Activated CD4-positive, alpha-beta T cell treated with anti-CD3 and anti-CD28 coated beads, Interleukin-2, amount 10 ng/mL, durations not matched to agents 7 days and 5 days (primary cell): ENCODE measurements at places on chromosomes 12 and 14. TPM values are rescaled to one million over a fixed set of nuclear protein-coding genes. Genes with fewer than 3 reads are reported as not detected.
A peak's percentile ranks its signal among the peaks of the same experiment; 100 is the strongest.

- no peak overlapping the region for H3K27ac ChIP-seq
- peaks cover 3% of the 10 kb centered on the region for H3K27me3 ChIP-seq
- H3K36me3 ChIP-seq, result no peaks in the 10 kb centered on the region
- no peak overlapping the region for H3K4me3 ChIP-seq
- H3K4me1 ChIP-seq, result no peaks in the 10 kb centered on the region
These were observed 250.9 kb downstream of the C12orf75 start for GRCh38 chr12:105581420-105581819.

- no peak overlapping the region for H3K4me3 ChIP-seq
- no peaks in the 10 kb centered on the region for H3K4me1 ChIP-seq
- no peaks in the 10 kb centered on the region for H3K27me3 ChIP-seq
- H3K27ac ChIP-seq, result no peak overlapping the region
- DNase-seq, result no peak
These were observed 284.9 kb downstream of the TMTC2 start for GRCh38 chr12:82971584-82971983.

DNA sequence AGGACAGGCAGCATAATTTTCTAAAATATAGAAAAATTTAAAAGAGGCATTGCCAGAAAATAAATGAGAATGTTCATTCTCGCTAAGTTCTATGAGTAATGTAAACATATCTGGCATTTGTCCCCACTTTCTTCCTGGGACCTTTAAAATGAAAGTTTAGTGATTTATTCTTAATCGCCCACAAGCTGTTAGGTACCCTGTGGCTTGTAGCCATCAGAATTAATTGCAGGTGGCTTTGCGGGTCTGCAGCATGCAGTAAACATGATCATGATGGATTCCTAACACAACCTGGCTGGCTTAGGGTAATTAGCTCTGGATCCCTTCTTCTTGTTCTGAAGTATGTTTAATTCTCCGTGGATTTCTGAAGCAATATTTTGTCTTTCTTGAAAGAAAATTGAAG is 103.5 kb upstream of the FRMD6 start:
- DNase-seq, result no peak
- no peak overlapping the region for H3K4me3 ChIP-seq

- DNase-seq, result no peak
- H3K4me1 ChIP-seq, result no peaks in the 10 kb centered on the region
- peaks cover 51% of the 10 kb centered on the region for H3K27me3 ChIP-seq
- no peaks in the 10 kb centered on the region for H3K36me3 ChIP-seq
- no peak overlapping the region for H3K27ac ChIP-seq
These were observed 637 bp downstream of the ACVRL1 start for GRCh38 chr12:51907856-51908425.

GRCh38 chr14:87252103-87252502 is 740.9 kb downstream of the GALC start:
- H3K4me1 ChIP-seq, result no peaks in the 10 kb centered on the region
- no peaks in the 10 kb centered on the region for H3K27me3 ChIP-seq
- no peak for DNase-seq
- no peak overlapping the region for H3K4me3 ChIP-seq
- no peaks in the 10 kb centered on the region for H3K36me3 ChIP-seq
- H3K27ac ChIP-seq, result no peak overlapping the region

DNA sequence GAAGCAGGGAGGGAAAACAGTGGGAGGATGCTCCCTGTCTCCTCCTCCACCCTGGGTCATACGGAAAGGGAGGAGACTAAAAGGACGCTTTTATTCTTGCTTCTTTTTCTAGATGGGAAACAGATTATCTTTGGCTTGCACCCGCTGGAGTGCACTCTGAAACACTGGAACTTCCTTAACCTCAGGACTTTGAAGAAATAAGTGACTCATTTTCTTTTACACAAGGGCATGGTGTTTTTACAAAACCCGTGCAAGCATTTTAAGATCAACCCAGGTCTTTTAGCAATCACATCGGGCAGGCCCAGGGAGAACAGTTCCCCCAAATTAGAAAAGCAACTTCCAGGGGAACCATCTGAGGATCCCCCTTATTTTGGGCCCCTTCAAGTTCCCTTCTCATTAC is 80.9 kb upstream of the TSPAN11 start:
- no peak for DNase-seq
- no peak overlapping the region for H3K27ac ChIP-seq
- no peaks in the 10 kb centered on the region for H3K36me3 ChIP-seq
- H3K27me3 ChIP-seq, result no peaks in the 10 kb centered on the region
- no peaks in the 10 kb centered on the region for H3K4me1 ChIP-seq
- no peak overlapping the region for H3K4me3 ChIP-seq

- no peaks in the 10 kb centered on the region for H3K4me1 ChIP-seq
- no peaks in the 10 kb centered on the region for H3K27me3 ChIP-seq
- peaks cover 3% of the 10 kb centered on the region for H3K36me3 ChIP-seq
- H3K27ac ChIP-seq, result no peak overlapping the region
- DNase-seq, result no peak
- no peak overlapping the region for H3K4me3 ChIP-seq
These were observed 141.1 kb downstream of the KSR2 start for GRCh38 chr12:117827660-117828059.

DNA sequence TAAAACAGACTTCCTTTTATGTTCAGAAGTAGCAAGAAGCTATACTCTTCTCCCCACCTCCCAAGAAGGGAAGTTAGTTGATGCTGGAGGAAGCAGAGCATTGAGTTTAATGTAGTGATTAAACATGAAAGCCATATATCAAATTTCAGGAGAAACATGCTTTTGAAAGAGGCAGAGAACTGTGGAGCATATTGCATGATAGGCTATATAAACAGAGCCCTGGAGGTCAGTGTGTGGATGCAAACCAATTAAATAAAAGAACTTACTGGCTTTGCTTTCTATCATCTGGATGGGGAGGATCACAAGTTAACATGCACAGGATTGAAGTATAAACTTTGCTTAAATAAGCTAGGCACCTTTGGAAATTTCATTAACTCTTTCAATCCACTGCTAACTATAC is 94.1 kb downstream of the MSRB3 start:
- no peak overlapping the region for H3K4me3 ChIP-seq
- DNase-seq, result no peak
- no peaks in the 10 kb centered on the region for H3K27me3 ChIP-seq
- no peaks in the 10 kb centered on the region for H3K4me1 ChIP-seq

DNA sequence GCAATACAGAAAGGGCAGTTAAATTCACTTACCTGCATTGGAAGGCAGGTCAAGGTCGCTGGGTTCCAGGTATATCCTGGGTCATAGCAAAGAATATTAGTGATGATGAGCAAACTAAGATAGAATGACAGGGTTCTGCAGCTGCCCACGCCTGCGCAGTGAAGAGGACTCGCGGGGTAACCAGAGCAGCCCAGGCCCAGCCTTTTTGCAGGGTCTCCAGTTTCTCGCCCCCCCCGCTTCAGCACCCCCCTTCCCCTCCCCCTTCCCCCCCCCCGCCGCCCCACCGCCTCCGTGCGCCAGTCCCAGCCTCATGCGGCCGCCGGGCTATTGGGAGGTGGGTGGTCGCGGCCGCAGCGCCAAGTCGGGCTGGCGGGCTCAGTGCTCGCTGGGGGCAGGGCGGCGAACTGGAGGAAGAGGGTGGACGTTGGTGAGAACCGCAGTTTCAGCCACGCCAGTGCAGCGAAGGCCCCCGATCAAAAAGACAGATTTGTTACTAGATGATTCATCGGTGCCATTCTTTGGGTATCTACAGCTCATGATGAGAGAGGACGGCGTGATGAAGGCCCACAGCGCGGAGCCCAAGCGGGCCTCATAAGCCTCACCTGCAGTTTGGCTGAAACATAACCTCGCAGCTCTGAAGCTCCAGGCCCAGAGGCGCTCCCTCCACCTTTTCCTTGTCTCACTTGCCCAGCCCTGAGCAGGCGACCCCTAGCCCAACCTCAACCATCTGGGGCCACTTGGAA is 20.2 kb downstream of the SLC2A3 start:
- H3K36me3 ChIP-seq, result peaks cover 32% of the 10 kb centered on the region
- no peaks in the 10 kb centered on the region for H3K27me3 ChIP-seq
- H3K27ac ChIP-seq, result no peak overlapping the region
- DNase-seq, result no peak
- H3K4me3 ChIP-seq, result no peak overlapping the region

- no peak overlapping the region for H3K4me3 ChIP-seq
- no peaks in the 10 kb centered on the region for H3K4me1 ChIP-seq
- no peaks in the 10 kb centered on the region for H3K27me3 ChIP-seq
- no peaks in the 10 kb centered on the region for H3K36me3 ChIP-seq
These were observed 50.8 kb upstream of the PTHLH start for GRCh38 chr12:28023156-28023887.

GRCh38 chr12:13253966-13254760 is 57.6 kb downstream of the EMP1 start:
- no peak overlapping the region for H3K4me3 ChIP-seq
- H3K4me1 ChIP-seq, result peaks cover 4% of the 10 kb centered on the region
- H3K27ac ChIP-seq, result no peak overlapping the region
- DNase-seq, result no peak

- no peaks in the 10 kb centered on the region for H3K36me3 ChIP-seq
- no peak overlapping the region for H3K4me3 ChIP-seq
- DNase-seq, result no peak
- no peak overlapping the region for H3K27ac ChIP-seq
- no peaks in the 10 kb centered on the region for H3K27me3 ChIP-seq
These were observed 271.8 kb downstream of the PCNX1 start for GRCh38 chr14:71179066-71179465.

- H3K27me3 ChIP-seq, result peaks cover 2% of the 10 kb centered on the region
- H3K4me3 ChIP-seq, result no peak overlapping the region
- no peak overlapping the region for H3K27ac ChIP-seq
- no peak for DNase-seq
- no peaks in the 10 kb centered on the region for H3K36me3 ChIP-seq
- H3K4me1 ChIP-seq, result no peaks in the 10 kb centered on the region
These were observed 84.1 kb upstream of the OVCH1 start for GRCh38 chr12:29581631-29582030.

DNA sequence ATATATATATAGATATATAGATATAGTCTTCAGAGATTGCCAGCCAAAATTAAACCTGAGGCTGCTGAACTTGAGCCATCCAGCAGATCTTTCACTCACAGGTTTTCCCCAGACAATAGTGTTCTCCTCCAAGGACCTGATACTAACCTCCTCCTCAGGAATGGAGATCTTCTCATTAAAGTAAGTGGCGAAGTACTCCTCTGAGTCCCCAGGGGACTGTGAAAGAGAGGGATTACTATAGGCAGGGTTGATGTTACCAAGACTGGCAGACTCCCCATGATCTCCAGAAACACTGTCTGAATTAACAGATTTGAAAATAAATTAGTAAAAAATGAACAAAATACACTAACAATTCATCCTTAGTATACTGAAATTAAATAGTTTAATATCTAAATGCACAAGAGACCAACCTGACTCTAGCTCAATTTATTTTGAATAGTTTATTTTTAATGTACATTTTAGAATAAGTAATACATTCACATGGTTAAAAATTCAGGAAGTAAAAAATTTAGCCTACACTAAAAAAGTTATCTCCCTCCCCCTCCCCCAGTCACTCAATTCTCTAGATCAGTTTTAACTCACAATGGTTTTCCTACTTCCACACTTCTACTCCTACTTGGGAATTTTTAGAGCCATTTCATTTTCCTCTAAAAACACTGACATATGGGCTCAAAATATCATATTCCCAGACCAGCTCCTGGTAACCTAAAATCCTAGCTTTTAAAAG is 17.7 kb downstream of the SLC11A2 start:
- DNase-seq, result no peak
- peaks cover 31% of the 10 kb centered on the region for H3K36me3 ChIP-seq
- peaks cover 37% of the 10 kb centered on the region for H3K4me1 ChIP-seq
- peak overlapping the region; percentile 37 for H3K4me3 ChIP-seq
- peak overlapping the region; percentile 77 for H3K27ac ChIP-seq

DNA sequence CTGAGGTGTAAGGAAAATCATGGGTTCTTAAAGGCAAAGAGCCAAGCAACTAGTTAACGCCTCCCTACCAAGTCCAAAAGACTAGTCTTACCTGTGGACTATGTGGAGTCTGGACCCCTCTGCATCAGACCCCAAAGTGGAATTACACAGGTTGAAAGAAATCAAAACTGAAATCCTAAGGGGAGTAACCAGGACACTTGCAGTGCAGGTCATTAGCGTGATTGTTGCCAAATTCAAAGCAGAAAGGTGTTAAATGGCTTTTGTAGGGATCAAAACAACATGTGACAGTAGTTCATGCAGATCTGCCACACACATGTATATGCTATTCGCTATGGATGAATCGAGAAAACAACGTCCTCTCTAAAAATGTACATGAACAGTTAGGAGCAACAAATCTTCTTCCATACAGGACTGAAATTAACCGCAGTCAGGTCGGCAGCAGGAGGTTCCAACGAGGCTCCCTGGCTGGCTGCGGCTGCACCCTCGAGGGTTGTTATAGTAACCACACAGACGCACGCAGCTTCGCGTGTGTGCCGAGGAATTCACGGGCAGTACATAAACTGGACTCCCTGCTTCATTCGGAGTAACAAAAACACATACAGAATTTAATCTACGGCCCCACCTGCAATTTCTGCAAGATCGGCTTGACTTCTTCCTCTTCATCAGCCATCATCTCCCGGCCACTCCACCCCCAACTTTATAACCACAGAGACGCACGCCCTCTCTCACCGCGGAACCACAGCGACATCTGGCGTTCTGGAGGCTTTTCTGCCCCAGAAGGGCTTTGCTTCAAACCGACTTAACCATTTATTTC is at the start of gene TTC5:
TSS of gene TTC5 (minus strand) at position 687 of the 814 bp plus-strand sequence. CDS start at position 673, 14 bp downstream.
- peak within 1 kb of the TSS; percentile 79 for H3K4me3 ChIP-seq
- H3K4me1 ChIP-seq, result peaks cover 33% of the 10 kb centered on the region
- peak; percentile 91 for DNase-seq
- peaks cover 6% of the 10 kb centered on the region for H3K36me3 ChIP-seq
- H3K27me3 ChIP-seq, result no peaks in the 10 kb centered on the region
- H3K27ac ChIP-seq, result peak within 1 kb of the TSS; percentile 74

DNA sequence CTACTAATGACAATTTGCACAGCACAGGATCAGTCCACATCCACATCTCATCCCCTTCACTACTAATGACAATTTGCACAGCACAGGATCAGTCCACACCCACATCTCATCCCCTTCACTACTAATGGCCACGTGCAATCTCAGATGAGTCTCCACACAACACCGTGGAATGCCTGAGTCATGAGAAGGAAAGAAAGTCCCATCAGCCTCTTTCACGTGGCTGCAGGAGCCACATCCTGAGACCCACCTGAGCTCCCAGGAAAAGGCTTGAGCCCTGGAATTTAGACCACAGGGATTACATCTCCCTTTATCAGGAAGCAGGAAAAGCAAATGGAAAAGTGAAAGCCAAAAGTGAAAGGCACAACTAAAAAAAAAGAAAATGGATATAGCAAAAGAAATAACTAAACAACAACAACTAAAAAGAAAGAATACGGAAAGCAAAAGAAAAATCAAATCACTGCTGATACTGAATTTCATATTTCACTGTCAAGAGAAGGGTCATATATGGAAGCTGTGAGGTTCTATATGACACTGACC is 1300.5 kb downstream of the TMEM121 start:
- H3K4me1 ChIP-seq, result peaks cover 2% of the 10 kb centered on the region
- peaks cover 36% of the 10 kb centered on the region for H3K27me3 ChIP-seq
- DNase-seq, result no peak
- H3K27ac ChIP-seq, result no peak overlapping the region

GRCh38 chr14:102213984-102214658 is 74.4 kb downstream of the WDR20 start:
- no peak overlapping the region for H3K4me3 ChIP-seq
- H3K4me1 ChIP-seq, result no peaks in the 10 kb centered on the region
- H3K27ac ChIP-seq, result no peak overlapping the region
- no peak for DNase-seq

- no peaks in the 10 kb centered on the region for H3K36me3 ChIP-seq
- no peaks in the 10 kb centered on the region for H3K27me3 ChIP-seq
These were observed 341.3 kb upstream of the FBXO33 start for GRCh38 chr14:39773387-39774126.

Gene POTEM
- not detected for total RNA-seq

Gene GPR84
- total RNA-seq, result 0.15 TPM

Gene PITPNM2
- 19.0 TPM for total RNA-seq

Gene CD27
- total RNA-seq, result 134 TPM

Gene KLRB1
- total RNA-seq, result 3.1 TPM

Gene PTPRR
- total RNA-seq, result not detected

Gene SYNJ2BP
- 14.0 TPM for total RNA-seq

Gene CALCOCO1
- total RNA-seq, result 54.6 TPM
